ENCODE measurements at places on chromosomes 2 and 18. TPM values are rescaled to one million over a fixed set of nuclear protein-coding genes. Genes with fewer than 3 reads are reported as not detected.

GRCh38 chr2:150207979-150208378 is 279.5 kb downstream of the RND3 start:
- H3K27ac ChIP-seq = no peak overlapping the region
- no peaks in the 10 kb centered on the region for H3K36me3 ChIP-seq
- no peak for DNase-seq
- no peaks in the 10 kb centered on the region for H3K27me3 ChIP-seq
- H3K4me3 ChIP-seq = no peak overlapping the region

The YIPF4 gene
- 29.2 TPM for total RNA-seq

The TEX44 gene
- not detected for total RNA-seq

DNA sequence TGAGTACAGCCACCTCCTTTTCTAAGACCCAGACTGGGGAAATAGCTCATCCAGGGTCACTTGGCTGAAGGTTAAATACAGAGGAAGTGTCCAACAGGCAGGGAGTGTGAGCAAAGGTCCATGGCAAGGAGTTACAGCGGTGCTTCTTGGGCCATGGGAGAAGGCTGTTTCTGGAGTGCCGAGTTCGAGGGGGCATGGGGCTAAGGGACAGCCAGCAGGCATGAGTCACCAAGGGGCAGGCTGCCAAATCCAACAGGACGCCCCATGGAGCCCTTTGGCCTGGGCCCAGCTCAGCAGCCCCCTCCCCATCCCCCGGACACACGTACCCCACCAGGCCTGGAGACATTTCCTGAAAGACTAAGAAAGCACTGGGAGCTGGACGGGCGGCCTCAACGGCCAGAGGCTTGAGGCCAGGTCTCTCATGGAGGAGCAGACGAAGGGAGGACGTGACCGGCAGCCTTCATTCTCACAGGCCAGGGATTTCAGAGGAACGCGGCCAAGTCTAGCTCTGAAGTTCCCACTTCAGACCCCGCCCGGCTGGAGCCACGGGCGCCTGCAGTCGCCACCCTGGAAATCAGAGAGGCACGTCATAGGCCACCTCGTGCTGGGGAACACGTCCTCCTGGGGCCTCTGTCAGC is 160.4 kb downstream of the SMAD7 start:
- no peak overlapping the region for H3K27ac ChIP-seq
- H3K27me3 ChIP-seq = no peaks in the 10 kb centered on the region

The GALNT14 gene
- total RNA-seq = not detected

DNA sequence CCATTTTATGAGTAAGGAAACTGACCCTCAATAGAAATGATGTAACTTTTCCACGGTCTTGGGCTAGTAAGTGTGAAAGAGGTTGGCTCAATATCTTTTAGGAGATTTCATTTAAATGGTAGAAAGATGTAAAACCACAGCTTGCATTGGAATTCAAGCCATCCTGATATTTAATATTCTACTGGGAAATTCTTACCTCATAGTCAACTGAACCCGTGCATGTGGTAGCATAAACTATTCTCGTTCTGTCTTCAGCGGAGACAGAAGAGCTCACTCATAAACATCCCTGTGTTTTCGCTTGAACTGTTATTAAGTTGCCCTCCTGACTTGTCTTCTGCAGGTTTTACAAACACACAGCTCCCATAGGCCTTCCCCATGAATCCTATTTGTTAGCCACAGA is 8.5 kb upstream of the SPATS2L start:
- peaks cover 10% of the 10 kb centered on the region for H3K27me3 ChIP-seq
- H3K27ac ChIP-seq = no peak overlapping the region
- no peak for DNase-seq
- H3K36me3 ChIP-seq = no peaks in the 10 kb centered on the region

The ST8SIA3 gene
- total RNA-seq = not detected

DNA sequence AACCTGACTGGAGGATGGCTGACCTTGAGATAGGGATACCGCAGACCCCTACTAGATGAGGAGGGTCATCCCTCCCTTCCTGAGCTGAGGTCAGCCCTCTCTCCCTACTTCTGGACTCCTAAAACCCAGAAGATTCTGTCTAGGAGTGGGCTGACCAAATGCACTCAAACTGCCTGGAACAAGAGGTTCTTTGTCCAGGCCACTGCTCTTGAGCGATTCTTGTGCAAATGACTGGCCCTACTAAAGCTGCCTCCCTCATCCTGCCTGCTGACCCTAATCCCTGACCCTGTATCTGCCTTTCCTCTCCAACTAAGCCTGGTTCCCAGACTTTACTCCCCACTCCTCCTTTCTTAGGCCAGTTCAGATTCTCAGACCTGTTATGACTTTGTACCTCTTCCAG is 56.2 kb downstream of the EFR3B start:
- H3K4me1 ChIP-seq = no peaks in the 10 kb centered on the region
- H3K36me3 ChIP-seq = no peaks in the 10 kb centered on the region
- H3K4me3 ChIP-seq = no peak overlapping the region
- H3K27me3 ChIP-seq = no peaks in the 10 kb centered on the region
- DNase-seq = no peak

GRCh38 chr2:191299010-191299409 is 53.8 kb downstream of the MYO1B start:
- DNase-seq = no peak
- no peak overlapping the region for H3K4me3 ChIP-seq
- no peak overlapping the region for H3K27ac ChIP-seq
- no peaks in the 10 kb centered on the region for H3K36me3 ChIP-seq

DNA sequence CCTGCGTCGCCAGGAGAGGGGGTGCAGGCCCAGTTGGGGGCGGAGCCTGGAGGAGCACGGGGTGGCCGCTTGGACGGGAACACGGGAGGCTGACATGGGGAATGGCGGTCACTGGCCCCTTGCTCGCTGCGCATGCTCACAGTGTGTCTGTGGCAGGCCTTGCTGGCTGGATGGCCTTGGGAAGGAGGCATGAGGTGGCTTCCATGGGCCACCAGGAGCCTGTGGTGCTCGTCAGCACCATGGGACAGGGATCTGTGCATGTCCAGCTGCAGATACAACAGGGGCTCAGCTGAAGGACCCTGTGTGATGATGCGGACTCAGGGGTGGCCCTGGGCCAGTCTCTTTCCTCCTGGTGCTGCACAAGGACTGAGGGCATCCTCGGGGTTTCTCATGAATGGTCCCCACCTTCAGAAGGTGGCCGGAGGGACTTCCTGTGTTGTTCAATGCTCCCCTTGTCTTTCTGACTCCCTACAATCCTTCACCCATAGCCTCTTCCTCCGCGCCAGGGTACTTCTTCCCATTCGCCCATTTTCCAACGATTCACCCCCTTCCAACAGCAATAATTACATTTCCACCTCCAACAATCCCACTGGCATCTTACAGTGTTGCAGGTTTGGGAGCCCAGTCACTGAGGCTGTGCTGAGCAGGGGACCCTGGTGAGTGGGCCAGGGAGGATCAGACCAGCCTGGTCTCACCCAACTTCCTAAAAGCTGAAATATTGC is 3.4 kb upstream of the SP140L start:
- H3K36me3 ChIP-seq = no peaks in the 10 kb centered on the region
- DNase-seq = no peak
- H3K4me1 ChIP-seq = peaks cover 64% of the 10 kb centered on the region
- H3K27ac ChIP-seq = no peak overlapping the region

GRCh38 chr2:46394649-46395510 is 84.5 kb upstream of the TMEM247 start:
- peaks cover 11% of the 10 kb centered on the region for H3K27me3 ChIP-seq
- H3K36me3 ChIP-seq = no peaks in the 10 kb centered on the region
- no peaks in the 10 kb centered on the region for H3K4me1 ChIP-seq

DNA sequence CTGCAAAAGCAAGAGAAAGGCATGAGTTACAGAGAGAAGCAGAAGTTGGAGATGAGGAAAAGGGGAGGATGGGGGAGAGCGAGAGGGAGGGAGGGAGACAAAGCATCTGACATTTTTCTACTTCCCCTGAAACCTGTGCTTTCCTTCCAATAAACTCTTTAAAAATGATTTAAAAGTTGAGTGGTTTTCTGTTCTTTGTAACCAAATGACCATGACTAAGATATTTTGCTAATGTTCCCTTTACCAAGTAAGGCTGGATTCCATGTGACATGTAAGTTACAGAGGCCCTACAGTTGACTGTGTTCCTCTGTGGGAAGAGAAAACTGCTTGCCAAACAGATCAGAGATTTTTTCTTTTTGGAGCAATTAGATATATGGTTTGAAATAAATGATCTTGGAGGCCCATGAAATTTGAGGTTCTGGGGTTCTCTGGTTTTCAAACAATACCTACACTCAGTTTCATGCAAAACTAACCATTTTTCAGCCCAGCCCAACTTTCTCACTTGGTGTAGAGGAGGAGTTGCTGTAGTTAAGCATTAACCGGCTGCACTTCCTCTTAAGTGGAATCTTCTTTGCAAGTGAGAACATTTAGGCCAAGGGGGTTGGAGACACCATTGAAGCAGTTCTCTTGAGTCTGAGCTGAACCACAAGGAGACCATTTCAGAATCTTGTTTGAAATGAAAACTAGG is 34.5 kb downstream of the INSIG2 start:
- DNase-seq = no peak
- no peaks in the 10 kb centered on the region for H3K36me3 ChIP-seq
- no peak overlapping the region for H3K27ac ChIP-seq
- H3K4me3 ChIP-seq = no peak overlapping the region

DNA sequence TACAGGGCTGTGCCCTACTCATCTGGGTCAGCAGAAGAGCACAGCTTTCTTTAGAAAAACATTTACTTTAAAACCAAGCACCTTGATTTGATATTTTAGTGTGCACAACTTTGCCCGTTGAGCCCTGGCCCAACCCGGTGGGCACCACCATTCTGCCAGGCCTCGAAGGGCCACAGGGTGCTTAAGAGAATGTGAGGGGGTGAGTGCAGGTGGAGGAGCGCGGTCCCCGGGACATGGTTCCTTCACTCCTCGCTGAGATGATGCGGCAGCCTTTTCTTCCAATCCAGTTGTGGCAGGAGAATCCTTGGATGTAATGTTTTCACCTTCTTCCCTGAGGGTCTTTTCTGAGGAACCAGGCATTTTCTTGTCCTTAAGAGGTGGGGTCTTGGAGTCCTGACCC is 119.0 kb downstream of the RPIA start:
- no peaks in the 10 kb centered on the region for H3K36me3 ChIP-seq
- H3K4me1 ChIP-seq = no peaks in the 10 kb centered on the region
- H3K4me3 ChIP-seq = no peak overlapping the region
- no peak overlapping the region for H3K27ac ChIP-seq

- H3K4me1 ChIP-seq = no peaks in the 10 kb centered on the region
- no peaks in the 10 kb centered on the region for H3K36me3 ChIP-seq
- H3K4me3 ChIP-seq = no peak overlapping the region
- no peak overlapping the region for H3K27ac ChIP-seq
Measured at GRCh38 chr2:57107353-57107752, 923.6 kb downstream of the CCDC85A start.

- no peak overlapping the region for H3K27ac ChIP-seq
- DNase-seq = no peak
- H3K4me3 ChIP-seq = no peak overlapping the region
- H3K4me1 ChIP-seq = no peaks in the 10 kb centered on the region
- H3K36me3 ChIP-seq = no peaks in the 10 kb centered on the region
- no peaks in the 10 kb centered on the region for H3K27me3 ChIP-seq
Measured at GRCh38 chr18:25262920-25263319, 89.0 kb downstream of the ZNF521 start.

DNA sequence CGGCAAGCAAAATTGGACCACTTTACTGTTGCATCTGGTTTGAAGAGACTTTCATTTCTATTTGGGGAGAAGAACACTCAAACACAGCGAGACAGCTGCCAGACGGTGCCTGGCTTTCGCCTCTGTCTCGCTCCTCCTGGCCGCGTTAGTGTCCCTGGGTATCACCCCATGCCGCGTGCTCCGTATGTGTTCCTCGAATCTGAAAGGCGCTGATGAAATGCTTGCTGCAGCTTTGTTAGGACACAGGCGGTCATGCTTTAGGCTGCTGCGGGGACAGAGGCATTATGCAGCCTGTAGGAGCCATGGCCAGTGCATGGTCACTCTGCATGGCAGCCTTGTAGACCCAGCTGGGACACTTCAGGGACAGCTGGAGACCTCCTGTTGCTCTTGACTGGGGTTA is 53.9 kb downstream of the LDLRAD4 start:
- H3K36me3 ChIP-seq = no peaks in the 10 kb centered on the region
- H3K27ac ChIP-seq = no peak overlapping the region
- no peak for DNase-seq
- peaks cover 58% of the 10 kb centered on the region for H3K4me1 ChIP-seq

The GRHL1 gene
- 1.8 TPM for total RNA-seq

DNA sequence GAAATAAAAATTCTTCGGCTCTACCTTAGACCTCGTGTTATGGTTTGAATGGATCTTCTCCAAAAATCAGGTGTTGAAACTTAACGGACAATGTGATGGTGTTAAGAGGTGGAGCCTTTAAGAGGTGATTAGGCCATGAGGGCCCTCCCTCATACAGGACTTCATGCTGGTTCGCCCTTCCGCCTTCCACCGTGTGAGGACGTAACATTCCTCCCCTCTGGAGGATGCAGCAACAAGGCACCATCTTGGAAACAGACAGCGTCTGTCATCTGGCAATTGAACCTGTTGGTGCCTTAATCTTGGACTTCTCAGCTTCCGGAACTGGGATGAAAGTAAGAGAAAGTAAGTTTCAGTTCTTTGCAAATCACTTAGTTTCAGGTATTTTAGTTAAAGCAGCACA is 126.3 kb upstream of the SPRED2 start:
- H3K27me3 ChIP-seq = no peaks in the 10 kb centered on the region
- H3K27ac ChIP-seq = no peak overlapping the region
- no peak for DNase-seq
- H3K36me3 ChIP-seq = no peaks in the 10 kb centered on the region

DNA sequence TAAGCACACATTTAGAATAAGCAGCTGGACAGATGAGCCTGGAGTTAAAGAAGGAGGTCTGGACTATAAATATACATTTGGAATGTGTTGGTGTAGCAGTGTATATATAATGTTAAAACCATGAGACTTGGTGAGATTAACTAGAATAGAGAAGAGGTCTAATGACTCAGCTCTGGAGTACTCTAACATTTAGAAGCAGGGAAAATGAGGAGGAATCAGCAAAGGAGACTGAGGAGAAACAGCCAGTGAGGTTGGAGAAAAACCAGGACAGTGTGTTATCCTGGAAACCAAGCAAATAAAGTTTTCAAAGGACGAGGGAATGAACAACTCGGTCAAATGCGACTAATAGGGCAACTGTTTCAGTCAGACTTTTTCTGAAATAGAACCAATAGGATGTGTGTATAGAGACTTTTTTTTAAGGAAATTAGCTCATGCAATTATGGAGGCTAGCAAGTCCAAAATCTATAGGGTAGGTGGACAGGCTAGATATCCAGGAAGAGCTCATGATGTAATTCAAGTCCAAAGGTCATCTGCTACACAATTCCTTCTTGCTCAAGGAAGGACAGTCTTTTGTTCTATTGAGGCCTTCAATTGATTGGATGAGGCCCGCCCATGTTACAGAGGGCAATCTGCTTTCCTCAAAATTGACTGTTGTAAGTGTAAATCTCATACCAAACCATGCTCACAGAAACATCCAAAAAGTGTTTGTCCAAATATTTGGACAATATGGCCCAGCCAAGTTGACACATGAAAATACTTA is 10.8 kb upstream of the SESTD1 start:
- no peaks in the 10 kb centered on the region for H3K36me3 ChIP-seq
- no peak for DNase-seq
- H3K4me3 ChIP-seq = no peak overlapping the region

Data from CD4-positive, CD25-positive, alpha-beta regulatory T cell (primary cell).